ENCODE measurements at places on chromosomes 1 and 21. TPM values are rescaled to one million over a fixed set of nuclear protein-coding genes. Genes with fewer than 3 reads are reported as not detected.

GRCh38 chr1:226882631-226883409, 12.4 kb downstream of the PSEN2 start:
- no peak for DNase-seq

- DNase-seq, result no peak
Measured at GRCh38 chr1:213982672-213983492, 4.9 kb upstream of the PROX1 start.

GRCh38 chr1:44549510-44549909, 124.8 kb downstream of the TMEM53 start:
- no peak for DNase-seq

DNA sequence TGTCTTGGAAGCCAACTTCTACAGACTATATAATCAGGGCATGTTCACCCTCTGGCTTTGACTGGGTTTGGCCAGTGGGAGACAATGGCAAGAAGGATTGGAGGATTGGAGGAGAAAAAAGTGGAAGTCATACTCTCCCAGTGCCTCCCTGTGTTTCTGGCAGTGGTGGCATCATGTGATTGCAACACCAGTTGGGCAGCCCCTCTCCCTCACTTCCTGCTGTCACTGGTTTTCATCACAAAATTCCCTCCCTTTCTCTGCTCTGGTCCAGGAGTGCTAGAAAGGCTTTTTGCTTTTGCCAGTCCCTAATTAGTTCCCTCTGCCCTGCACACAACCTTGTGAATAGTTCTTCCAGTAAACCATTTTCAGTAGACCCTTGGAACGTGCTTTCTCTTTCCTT, 3.7 kb upstream of the QSOX1 start:
- DNase-seq, result no peak

GRCh38 chr1:101238031-101238628, 1.3 kb downstream of the S1PR1 start:
- no peak for DNase-seq

- DNase-seq, result no peak
Measured at GRCh38 chr1:32144033-32144432, 35.4 kb upstream of the TXLNA start.

DNA sequence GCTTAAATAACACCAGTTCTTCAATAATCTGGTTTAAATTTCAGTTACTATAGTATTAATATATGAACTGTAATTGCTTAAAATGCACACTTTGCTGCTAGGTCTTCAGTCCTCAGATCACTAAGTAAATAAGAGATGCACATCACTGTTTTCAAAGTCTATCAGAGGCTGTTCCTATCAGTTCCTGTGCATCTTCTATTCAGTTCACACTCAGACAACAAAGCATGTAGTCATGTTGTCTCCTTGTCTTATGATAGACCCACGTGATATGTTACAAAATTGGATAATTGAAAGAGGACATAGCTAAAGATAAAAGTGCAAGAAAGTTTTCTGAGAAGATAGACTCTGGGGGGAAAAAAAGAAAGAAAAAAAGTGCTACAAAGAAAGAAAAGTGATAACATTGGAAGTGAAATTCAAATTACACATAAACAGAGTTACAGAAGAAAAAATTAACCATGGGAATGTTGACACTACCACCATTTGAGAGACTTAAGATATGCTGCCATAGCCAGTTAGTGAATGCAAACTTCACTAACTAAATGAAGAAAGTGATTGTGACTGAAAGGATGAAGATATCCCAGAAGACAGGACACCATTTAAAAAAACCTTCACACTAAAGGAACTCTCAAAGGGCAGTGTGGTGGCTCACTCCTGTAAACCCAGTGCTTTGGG, 33.9 kb upstream of the TSNAX start:
- DNase-seq, result no peak

The CBS gene
- 5.0 TPM for polyA plus RNA-seq

The RGS8 gene
- polyA plus RNA-seq, result 0.04 TPM

Measured in forelimb muscle (tissue), 1 donor.